HCEC 1CT (cell line): ENCODE measurements at places on chromosomes 2 and 18.

- no peak for DNase-seq
Observed at GRCh38 chr2:158658396-158658795, 136.7 kb upstream of the DAPL1 start.

GRCh38 chr2:235609746-235610145 is 115.9 kb downstream of the AGAP1 start:
- DNase-seq = no peak

GRCh38 chr2:11669454-11670291 is at the start of gene NTSR2:
Gene NTSR2 (minus strand): TSS chr2:11670195. CDS start chr2:11670129, 66 bp downstream.
- no peak for DNase-seq

DNA sequence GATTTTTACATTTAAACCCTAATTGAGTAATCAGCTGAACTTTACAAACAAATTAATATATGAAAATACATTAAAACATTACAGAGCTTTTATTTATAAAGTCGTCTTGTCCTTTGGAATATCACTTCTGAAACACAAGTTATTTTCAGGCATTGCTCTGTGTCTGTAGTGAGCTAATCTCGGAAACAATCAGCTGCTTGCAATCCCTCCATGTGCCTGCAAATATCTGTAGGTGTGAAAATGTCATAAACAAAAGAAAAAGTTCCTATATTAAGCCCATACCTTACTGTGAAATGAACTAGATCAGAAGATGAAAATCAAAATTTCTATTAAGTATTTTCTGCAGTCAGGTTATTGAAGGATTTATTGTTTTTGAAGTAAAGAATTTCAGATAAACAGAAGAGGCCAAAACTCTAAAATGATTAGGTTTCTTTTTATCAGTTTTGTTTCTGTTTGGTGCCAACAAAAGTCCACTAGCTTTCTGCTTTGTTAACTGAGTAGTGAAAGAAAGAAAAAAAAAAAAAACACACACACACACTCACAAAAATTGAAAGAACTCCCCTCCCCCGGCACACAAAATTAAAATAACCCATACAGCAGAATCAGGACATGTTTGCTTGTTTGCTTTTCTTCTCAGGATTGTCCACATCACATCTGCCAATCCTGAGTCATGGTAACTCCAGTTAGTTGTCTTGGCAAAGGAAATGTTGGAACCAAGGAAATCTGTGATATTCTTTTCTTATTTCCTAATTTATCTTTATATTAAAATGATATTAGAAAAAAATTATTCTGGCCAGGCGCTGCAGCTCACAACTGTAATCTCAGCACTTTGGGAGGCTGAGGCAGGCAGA is 627.0 kb upstream of the SLC39A10 start:
- DNase-seq = no peak

GRCh38 chr2:44768438-44769236 is 172.9 kb upstream of the SIX3 start:
- no peak for DNase-seq
